ENCODE measurements at places on chromosomes 3 and 15.

- DNase-seq: no peak
Observed at GRCh38 chr3:182786564-182787196, 6.6 kb upstream of the ATP11B start.

- no peak for DNase-seq
Observed at GRCh38 chr15:79875213-79875612, 21.6 kb downstream of the MTHFS start.

GRCh38 chr3:79354179-79354688, 413.6 kb downstream of the ROBO1 start:
- DNase-seq: no peak

GRCh38 chr3:168973897-168974296, 689.6 kb downstream of the MECOM start:
- no peak for DNase-seq

- DNase-seq: no peak
Observed at GRCh38 chr3:175288621-175289020, 429.5 kb downstream of the NAALADL2 start.
